ENCODE measurements at places on chromosomes 12 and 14.
A peak's percentile ranks its signal among the peaks of the same experiment; 100 is the strongest.

GRCh38 chr12:27252934-27253333 lies 8.8 kb downstream of the STK38L start:
- no peak for ATAC-seq

- no peak for ATAC-seq
Measured at GRCh38 chr12:100721169-100721568, 73.4 kb upstream of the ANO4 start.

DNA sequence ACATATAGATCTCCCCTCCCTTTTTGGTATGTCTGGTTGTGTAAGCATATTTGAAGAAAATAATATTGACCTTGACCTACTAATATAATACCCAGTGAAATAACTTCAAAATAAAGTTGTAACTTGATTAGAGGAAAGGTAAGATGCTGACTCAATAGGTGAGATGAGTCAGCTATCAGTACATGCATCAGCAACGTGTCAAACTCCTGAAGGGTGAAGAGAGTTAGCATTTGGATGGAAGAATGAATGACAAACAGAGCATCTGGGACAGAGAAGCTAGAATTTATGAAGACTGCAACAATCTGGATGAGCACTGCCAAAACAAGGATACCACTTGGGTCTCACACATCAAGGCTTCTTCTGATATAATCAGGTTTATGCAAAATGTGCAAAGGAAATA lies 74.9 kb downstream of the PPP2R5E start:
- no peak for ATAC-seq

DNA sequence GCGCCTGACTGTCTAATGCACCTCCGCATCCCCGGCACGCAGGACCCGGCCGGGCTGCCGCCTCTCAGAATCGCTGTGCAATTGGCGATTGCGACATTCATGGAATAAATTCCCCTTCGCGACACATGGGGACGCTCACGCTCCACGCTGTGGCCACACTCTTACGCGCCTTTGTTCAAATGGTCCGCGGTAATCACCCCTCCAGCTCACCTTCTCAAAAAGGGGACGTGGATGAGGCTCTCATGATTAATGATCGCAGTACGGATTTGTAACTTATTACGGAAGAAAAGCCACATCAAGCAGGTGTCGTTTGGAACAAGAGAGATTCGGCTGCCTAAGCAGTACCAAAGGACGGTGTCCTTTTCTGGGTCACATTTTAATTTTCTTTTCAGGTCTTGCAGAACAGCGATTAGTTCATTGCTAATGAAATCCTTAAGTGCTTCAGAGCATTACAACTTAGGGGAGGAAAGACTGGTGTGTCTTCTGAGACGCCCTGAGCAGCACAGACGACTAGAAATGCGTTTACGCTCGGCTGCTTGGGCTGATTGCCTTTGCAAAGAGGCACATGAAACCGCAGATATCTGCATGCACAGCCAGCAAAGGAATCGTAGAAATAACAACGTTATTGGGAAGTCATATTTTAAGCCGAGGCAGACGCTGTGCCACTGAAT lies 37.3 kb upstream of the ADGRD1 start:
- peak; percentile 63 for ATAC-seq

DNA sequence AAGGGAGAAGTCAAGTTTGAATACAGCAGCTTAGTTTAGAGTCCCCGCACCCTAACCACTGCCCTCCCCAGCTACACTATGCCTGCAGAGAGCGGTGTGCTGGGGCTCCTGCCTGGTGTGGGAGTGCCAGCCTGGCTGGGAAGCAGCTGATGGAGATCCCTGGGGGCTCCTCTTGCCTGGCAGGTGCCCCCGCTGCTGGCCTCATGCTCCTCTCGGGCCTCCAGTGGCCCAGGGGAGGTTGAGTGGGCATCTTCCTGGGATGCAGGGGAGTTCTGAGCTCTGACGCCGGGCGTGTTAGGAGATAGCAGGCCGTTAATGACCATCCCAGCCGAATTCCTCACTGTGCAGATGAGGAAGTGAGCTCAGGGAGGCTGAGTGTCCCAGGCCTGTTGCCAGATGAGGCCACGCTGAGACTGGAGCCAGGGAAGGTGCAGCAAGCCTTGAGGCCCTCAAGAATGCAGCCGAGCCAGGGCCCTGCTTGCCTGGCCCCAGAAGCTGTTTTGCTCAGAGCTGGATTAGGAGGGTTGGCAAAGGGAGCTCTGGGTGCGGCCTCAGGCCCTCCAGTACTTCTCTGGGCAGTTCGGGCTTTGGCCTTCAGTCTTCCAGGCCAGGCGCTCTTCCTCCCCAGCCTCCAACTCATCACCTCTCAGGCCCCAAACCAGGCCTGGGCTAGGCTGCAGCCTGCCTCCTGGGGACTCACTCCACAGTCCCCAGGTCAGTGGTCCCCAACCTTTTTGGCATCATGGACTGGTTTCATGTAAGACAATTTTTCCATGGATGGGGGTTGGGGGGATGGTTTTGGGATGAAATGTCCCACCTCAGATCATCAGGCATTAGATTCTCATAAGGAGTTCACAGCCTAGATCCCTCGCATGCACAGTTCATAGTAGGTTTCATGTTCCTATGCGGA lies 6.6 kb upstream of the CYP46A1 start:
- ATAC-seq: no peak

- peak; percentile 9 for ATAC-seq
Measured at GRCh38 chr12:120225852-120226640, 25.1 kb upstream of the RPLP0 start.

GRCh38 chr12:32285489-32285888 lies 113.9 kb upstream of the FGD4 start:
- ATAC-seq: no peak

- ATAC-seq: no peak
Measured at GRCh38 chr14:59895721-59896120, 24.2 kb upstream of the LRRC9 start.

DNA sequence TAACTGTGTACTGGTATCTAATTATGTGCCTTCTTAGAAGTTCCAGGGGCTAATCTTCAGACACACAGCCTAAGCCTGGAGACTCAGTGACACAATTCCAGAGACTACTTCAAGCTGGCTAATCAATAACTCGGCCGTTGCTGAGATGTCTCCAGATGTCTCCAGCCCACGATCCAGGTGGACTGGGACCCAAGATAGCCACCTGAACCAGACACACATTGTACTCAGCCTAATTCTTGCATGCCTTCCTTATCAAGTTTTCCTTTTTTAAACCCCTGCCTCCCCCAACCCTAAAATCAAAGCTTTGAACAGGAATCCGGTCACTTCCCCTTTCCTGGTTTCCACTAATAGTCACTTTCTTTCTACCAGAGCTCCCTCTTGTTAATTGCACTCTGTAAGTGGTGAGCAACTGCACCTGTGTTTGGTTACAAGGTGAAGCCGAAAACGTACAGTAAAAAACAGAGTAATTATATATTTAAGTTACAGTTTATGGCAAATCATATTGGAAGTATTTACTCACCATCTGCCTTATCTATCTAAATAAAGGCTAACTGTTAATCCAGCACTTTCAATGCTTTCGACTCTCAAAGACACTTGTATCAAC lies 39.8 kb upstream of the PTGDR start:
- ATAC-seq: no peak

GRCh38 chr14:80491131-80491530 lies 279.8 kb upstream of the DIO2 start:
- peak; percentile 81 for ATAC-seq

GRCh38 chr12:33116284-33116683 lies 219.7 kb upstream of the PKP2 start:
- ATAC-seq: no peak

GRCh38 chr14:71246539-71246938 lies 339.3 kb downstream of the PCNX1 start:
- no peak for ATAC-seq

GRCh38 chr12:122123761-122124145 lies 45.2 kb downstream of the MLXIP start:
- ATAC-seq: peak; percentile 2

DNA sequence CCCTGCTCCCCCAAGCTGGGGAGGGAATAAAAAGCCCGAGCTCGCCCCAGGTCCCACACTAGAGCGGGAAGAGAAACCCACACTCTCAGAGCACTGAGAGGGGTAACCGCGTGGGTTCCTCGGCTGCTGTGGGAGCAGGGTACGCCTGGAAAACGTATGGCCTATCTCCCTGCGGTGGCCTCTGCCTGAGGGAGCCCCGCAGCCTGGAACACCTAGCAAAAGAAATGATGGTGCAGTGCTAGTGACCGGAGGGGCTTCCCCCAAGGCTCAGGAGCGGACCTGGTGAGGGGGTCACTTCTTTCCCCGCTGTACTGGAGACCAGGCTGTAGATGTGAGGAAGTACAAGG lies 2.5 kb upstream of the OR4N2 start:
- no peak for ATAC-seq

DNA sequence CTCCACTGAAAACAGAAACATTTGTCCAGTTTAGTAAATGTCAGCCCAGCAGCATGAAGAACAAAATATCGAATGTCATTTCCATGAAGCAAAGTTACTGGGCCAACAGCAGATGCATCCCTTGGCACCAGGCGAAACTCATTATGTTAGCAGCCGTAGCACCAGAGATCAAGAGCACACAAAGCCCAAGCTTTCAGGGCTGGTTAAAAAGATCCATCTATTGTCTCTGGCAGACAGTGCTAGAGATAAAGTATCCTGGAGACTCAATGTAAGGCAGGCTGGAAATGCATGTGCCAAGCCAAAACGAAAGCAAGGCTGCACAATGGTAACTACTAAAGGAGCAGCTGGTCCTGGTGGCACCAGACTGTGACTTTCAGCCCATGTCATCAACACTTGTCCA lies 120.3 kb upstream of the PLEKHG7 start:
- ATAC-seq: no peak

GRCh38 chr12:103373088-103373523 lies 122.7 kb downstream of the C12orf42 start:
- ATAC-seq: no peak

DNA sequence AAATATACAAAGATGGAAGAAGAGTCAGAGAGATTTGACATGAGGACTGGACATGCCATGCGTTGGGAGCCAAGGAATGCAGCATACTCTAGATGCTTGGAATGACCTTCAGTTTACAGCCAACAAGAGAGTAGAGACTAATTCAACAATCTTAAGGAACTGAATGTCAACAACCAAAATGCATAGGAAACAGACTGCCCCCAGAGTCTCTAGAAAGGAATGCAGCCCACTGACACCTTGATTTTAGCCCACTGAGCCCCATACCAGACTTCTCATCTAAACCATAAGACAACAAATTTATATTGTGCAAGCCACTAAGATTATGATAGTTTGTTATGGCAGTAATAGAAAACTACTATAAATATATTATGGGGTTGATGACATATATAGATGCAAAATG lies 611.2 kb downstream of the RPS29 start:
- no peak for ATAC-seq

GRCh38 chr12:99759444-99759843 lies 111.9 kb downstream of the GARIN6 start:
- ATAC-seq: no peak

DNA sequence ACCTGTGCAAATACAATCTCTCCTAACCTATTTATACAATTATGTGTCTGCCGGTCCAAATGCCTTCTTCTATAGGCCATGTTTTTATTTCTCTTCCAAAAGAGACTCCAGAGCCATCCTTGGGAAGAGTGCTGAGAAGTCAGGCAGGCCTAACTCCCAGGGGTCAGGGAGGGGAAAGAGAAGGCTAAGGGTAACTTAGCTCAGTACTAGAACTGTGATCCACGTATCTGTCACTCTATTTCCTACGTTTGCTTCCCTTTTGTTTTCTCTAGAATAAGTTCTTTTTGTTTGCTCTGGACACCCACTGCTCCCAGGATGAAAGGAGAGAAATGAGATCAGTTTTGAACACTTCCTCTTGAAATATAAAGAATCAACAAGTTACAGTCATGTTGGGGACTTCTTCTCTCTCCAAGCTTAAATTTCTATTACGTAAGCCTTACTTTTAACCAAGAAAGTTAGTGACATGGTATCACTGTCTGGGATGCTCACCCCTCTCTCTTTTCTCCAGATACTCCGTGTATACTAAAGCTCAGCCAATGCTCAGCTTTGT lies 79.2 kb downstream of the DAD1 start:
- ATAC-seq: no peak

GRCh38 chr12:66066137-66066928 lies 64.2 kb downstream of the LLPH start:
- no peak for ATAC-seq

GRCh38 chr12:817941-818600 lies 65.7 kb downstream of the WNK1 start:
- ATAC-seq: peak; percentile 58

DNA sequence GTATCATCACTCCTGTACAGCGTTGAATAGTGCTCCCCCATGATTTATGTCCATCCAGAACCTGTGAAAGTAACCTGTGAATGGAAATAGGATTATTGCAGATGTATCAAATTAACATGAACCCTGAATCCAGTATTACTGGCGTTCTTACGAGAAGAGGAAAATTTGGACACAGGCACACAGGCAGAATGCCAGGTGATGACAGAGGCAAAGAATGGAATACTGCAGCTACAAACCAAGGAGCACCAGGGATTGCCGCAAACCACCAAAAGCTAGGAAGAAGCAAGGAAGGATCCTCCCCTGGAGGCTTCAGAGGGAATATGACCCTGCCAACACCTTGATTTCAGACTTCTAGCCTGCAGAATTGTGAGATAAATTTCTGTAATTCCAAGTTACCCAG lies 113.5 kb upstream of the EGLN3 start:
- ATAC-seq: peak; percentile 31

DNA sequence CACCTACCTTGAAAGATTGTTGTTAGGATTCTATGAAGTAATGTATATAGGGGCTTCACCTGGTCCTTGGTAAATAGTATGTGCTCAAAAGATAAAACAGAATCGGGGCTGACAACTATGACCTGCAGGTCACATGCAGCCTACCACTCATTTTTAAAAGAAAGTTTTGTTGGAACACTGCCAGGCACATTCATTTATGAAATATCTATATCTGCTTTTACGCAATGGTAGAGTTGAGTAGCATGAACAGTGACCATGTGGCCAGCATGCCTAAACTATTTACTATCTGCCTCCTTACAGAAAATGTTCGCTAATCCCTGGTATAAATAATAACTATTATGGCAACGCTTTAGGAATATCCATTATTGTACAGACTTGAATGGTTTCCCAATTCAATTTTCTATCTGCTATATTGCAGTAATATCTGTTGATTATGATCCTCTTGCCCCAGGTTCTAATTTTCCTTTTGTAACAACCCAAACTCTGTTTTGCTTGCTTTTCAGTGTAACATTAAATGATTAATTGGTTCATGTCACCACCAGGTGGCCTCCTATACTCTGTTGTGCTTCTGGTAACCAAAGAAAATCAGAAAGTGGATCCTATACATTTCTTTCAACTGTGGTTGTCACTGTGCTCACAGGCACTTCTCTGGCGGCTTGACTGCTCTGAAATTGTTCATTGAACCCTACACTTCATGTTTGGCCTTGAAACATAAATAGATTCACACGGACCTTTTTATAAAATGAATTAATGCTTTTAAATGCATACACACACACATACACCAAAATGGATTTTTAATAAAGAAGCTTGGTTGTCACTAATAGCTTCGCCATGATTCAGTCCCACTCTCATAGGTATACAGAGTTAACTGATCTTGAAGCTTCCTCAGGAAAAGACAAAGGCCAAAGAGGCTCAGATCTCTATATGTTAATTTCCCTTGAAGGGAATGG lies 227.7 kb upstream of the NPAS3 start:
- peak; percentile 14 for ATAC-seq

- no peak for ATAC-seq
Measured at GRCh38 chr14:105577314-105577861, 51.0 kb downstream of the TMEM121 start.
